ENCODE measurements at places on chromosomes 7 and 10.

- no peak for DNase-seq
These were observed 88.2 kb upstream of the AFAP1L2 start for GRCh38 chr10:114492351-114493037.

GRCh38 chr10:62166331-62167131 is 102.1 kb downstream of the RTKN2 start:
- no peak for DNase-seq

DNA sequence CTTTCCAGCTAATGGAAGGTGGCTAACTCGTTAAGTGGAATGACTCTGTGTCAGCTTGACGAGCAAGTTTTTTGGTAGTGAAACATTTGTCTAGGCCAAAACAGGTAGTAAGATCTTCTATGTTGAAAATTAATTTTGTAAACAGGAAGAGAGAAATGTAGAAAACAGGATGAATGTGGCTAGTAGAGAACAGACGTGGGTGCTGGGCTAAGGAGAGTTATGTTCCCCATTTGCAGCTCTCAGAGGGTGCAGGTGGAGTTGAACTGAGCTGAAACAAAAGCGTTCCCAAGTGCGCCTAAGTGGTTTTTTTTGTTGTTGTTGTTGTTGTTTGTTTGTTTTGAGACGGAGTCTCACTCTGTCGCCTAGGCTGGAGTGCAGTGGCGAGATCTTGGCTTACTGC is 59.5 kb upstream of the SRPK2 start:
- DNase-seq, result no peak

DNA sequence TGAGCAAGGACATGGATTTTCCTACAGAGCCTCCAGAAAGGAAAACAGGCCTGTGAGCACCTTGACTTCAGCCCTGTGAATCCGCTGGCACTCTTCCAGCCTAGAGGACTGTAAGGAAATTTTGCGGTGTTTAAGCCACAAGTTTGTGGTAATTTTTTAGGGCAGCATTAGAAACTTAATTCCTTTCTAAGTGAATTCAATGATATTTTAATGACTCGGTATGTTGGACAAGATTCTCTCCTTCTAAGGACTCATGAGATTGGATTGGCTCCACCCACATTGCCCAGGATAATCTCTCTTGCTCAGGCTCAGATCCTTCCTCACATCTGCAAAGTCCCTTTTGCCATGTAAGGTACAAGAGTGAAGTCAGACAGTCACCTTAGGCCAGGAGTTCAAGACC is 4.5 kb downstream of the LYZL2 start:
- DNase-seq, result no peak

DNA sequence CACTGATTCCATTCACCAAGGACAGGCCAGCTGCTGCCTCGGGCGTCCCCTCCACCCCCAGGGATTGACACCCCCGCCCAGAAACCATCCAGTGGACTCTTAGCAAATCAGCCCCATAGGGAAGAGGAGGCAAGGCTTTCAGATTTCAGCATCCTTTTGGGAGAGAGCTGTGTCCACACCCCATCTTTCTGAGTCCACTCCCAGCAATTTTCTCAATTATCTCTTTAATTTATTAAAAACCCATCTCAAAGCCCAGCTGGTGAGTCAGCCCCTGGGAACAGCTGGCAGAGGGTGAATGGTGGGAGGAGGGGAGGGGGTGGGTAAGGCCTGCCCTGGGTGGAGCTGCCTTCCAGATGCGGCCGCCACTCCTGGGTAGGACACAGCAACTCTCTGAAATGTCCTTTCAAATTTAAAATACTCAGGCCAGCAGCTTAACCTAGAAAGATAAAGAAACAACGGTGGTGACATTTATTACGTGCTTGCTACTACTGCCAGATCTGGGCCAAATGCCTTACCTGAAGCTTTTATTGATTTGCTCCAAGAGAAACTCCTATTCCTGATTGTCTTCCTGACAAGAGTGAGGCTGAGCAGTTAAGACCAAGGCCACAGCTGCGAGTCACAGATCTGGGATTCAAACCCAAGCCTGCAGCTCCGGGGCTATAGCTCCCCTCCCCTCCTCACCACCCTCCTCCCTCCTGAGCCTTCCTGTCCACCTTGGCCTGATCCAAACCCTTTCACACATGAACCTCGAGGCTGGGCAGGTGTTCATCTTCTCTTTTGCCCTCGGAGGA is 120.4 kb downstream of the RGS10 start:
- DNase-seq, result no peak

- no peak for DNase-seq
These were observed 23.5 kb upstream of the NKX6-2 start for GRCh38 chr10:132809232-132810140.

DNA sequence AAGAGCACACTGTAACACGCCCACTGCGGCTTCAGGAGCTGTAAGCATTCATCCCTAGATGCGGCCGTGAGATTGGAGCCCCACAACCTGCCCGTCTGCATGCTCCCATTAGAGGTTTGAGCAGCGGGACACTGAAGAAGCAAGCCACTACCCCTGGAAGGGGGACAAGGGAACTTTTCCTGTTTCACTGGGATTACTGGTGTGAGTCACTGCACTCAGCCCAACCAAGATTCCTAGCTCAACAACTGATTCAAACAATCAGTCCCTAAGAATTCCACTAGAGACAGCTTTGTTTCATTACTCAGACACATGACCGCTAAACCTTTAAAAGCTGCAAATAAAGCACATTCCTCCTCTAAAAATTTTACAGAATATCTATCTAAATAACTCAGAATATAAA is 69.8 kb downstream of the ORC5 start:
- DNase-seq, result no peak

GRCh38 chr10:44259090-44259874 is 125.6 kb downstream of the CXCL12 start:
- DNase-seq, result no peak

DNA sequence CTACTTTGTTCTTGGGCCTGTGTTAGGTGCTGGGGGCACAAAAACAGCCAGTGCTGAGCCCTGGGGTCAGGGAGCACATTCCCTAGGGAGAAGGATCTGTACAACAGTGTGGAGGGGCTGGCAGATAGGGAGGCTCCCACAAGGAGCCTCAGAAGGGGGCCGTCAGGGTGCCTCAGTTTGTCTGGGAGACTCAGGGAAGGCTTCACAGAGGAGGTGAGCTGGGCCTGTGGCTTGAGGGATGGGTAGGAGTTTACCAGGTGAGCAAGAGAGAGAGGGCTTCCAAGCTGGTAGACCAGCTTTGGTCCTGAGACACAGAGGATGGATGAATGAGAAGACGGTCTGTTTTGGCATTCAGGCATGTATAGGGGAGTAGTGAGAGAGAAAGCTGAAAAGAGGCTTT is 52.1 kb downstream of the CAMK1D start:
- no peak for DNase-seq

DNA sequence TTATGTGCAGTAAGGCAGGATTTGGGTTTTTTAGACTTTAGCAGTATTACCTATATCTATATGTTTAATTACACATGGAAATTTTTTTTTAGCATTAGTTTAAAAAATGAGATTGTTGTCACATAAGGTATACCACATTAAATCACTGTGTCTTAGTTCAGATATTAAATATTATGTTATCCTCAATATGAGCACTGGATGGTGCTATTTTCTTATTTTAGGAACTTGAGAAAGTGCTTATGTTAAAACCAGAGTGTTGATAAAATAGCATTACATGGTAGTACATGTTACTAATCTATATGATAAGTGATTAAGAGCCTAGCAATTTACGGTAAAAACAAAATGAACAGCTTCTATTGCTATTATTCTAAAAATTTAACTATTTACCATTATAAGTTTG is 28.8 kb downstream of the MIOS start:
- no peak for DNase-seq

DNA sequence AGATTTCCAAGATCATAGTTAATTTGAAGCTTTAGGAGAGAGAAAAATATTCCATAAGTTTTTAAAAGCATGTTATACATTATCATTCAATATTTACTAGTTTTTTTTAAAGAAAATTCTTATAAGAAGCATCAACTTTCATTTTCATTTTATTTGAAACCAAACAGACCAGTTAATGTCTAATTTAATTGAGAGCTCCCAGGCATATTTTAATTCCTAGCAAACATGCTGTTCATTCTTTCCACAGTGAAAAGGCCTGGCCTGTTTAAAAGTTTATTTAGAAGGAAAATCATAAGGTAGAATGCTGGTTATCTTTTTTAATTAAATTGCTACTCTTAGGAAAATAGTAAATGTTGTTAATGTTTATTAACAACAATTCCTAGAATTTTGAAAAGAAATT is 324.4 kb downstream of the PCLO start:
- no peak for DNase-seq

GRCh38 chr7:138008588-138009349 is 6.9 kb upstream of the CREB3L2 start:
- DNase-seq, result peak; percentile 49

DNA sequence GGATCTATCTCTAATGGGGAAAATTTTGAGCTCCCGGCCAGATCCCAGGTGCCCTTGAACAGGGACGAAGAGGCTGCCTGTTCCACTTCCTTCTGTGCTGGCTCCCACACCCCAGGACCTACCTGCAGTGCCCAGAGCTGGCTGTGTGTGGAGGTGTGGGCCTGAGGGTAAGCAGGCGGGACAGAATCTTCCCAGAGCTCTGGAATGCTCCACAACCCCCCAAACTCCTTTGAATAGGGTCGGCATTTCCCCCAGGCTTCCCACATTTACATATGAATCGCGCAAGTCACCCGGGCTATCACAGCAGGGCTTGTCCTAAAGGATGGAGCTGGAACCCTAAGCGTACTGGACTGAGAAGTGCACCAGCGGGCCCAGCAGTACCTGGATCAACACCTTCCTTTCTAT is 95.9 kb downstream of the DNMBP start:
- peak; percentile 46 for DNase-seq

- DNase-seq, result no peak
These were observed 161.1 kb downstream of the SEMA3E start for GRCh38 chr7:83487801-83488200.

DNA sequence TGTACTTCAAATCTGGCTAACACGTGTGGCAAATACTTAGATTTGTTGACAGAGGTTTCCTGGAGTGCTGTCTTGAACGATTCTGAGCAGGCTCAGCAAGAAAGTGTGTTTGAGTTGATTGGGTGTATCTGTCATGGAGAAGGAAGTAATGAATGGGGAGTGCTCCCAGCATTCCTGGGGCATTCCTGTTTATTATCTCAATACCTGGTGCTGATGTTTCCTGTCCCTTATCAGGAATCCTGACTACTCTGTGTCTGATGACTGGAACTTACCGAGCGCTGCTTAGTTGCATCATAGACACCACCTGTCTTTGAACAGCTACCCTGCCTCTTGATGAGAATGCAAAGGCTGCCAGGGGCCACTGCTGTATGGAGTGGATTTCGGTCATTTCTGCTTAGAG is 41.0 kb upstream of the TMEM248 start:
- no peak for DNase-seq

GRCh38 chr7:132138817-132139216 is 437.5 kb downstream of the PLXNA4 start:
- no peak for DNase-seq

DNA sequence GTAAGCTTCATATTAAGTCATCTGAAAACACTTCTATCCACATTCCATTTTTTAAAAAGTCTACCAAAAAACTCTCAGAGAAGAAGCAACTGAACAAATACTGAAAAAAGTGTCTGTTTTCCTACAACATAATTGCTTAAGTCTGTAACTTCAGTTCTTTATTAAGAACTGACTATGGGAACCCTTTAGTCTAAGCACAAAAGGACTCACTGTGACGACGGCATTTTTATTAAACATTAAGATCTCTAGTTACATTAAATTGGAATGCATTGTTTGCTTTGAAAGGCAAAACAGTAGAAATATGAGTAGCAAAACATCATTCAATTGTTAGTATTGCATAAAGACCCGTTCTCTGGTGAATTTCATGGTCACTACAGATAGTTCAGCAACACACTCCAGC is 5.8 kb upstream of the FAM3C start:
- DNase-seq, result no peak

DNA sequence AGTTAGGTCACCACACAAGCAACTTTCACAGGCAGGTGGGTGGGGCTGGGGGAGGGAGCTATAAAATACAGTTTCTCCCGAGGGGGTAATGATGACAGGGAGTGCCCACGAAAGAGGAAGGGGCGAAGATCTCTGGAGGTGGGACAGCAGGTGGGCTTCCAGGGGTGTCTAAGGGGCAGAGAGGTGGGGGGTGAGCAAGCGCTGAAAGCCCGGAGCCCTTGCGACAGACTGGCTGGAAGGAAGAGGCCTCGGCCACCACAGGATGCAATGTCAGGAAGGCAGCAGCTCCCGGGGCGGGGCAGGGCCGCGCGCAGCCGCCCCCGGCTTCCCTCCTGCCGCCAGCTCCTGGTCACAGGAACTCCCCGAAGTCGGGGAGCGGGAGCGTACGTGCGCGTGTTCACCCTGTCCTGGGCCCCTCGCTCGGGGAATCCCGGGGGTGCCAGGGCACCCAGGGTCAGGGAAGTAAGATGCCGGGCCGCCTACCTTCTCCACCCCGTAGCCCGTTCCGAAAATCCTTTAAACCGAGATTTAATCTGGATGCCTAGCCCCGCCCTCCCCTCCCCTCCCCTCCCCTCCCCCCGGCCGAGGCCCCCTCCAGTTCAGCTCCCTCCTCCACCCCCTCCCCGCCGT is 105.2 kb upstream of the PPIF start:
- DNase-seq, result peak; percentile 44

DNA sequence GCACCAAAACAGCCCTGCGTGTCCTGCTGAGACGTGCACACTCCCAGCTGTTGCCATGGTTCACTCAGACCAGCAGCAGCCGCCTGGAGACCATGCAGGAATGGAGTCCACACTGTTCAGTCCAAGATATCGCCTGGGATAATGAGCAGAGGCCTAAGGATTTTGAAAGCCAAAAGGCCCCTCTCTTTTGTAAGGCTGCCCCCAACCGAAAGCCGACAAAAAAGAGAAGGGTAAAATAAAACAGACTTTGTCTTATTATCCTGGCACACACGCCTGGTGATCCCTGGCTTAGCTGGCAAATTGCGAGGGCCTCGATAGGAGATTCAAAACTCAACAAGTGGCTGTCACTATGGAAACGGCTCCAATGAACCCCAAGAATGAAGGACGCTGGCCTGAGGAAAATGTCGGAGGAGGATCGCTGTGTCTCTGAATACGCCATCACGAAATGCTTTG is 263.6 kb downstream of the SKIDA1 start:
- no peak for DNase-seq

GRCh38 chr7:159091480-159092475 is 52.9 kb downstream of the VIPR2 start:
- no peak for DNase-seq

DNA sequence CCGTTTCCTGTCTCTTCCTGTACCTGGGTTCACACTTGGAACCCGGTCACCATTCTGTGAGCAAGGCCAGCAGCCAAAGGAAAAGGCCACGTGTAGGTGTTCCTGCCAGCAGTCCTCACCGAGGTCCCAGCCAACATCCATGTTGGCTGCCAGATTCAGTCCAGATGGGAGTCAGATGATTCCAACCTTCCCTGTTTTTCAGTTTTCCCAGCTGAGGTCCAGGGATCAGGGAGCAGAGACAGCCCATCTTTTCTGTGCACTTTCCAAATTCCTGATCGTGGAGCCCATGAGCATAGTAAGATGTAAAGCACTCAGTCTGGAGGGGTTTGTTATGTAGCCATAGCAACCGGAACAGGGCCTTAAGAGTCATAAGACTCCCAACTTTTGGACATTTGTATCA is 3.9 kb upstream of the PVRIG start:
- DNase-seq, result no peak

- no peak for DNase-seq
These were observed 97.9 kb upstream of the KLF14 start for GRCh38 chr7:130831817-130832481.

GRCh38 chr10:48623607-48624132 is 18.8 kb upstream of the ARHGAP22 start:
- DNase-seq, result no peak

Measured in prostate gland (tissue), 2 donors.